ENCODE measurements at places on chromosomes 3 and 15. TPM values are rescaled to one million over a fixed set of nuclear protein-coding genes. Genes with fewer than 3 reads are reported as not detected.

ULK3 gene
- total RNA-seq, result 14.2 TPM

RNF168 gene
- total RNA-seq, result 18.3 TPM

GMNC gene
- total RNA-seq, result 0.62 TPM

SLC12A1 gene
- not detected for total RNA-seq

TRH gene
- total RNA-seq, result not detected

MRPL47 gene
- 45.9 TPM for total RNA-seq

GOLGA8S gene
- total RNA-seq, result 0.14 TPM

APPL1 gene
- 27.7 TPM for total RNA-seq

RBP2 gene
- not detected for total RNA-seq

GRCh38 chr3:8201886-8202285 lies 299.7 kb upstream of the LMCD1 start:
- H3K36me3 ChIP-seq, result no peaks in the 10 kb centered on the region
- H3K4me3 ChIP-seq, result no peak overlapping the region
- peak; percentile 63 for DNase-seq
- peaks cover 4% of the 10 kb centered on the region for H3K4me1 ChIP-seq

DNA sequence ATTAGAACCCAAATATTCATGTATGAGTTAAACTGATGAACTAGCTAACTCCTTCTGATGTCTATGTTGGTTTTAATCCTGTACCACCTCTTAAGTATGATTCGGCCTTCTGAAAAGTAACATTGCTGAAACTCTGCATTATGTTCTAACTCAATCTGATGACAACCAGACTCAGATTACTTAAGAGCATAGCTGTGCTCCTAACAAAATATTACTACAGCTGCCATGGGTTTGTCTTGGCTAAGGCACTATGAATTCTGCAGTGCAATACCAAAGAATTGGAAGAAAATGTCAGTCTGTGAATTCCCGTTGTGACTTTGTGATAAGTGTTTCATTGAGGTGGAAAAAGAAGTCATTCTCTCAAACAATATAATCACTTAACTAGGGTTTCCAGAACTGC lies 224.4 kb downstream of the ZMAT3 start:
- peak; percentile 16 for DNase-seq
- no peak overlapping the region for H3K4me3 ChIP-seq
- peaks cover 13% of the 10 kb centered on the region for H3K4me1 ChIP-seq
- peak overlapping the region; percentile 64 for H3K27ac ChIP-seq
- H3K36me3 ChIP-seq, result no peaks in the 10 kb centered on the region

DNA sequence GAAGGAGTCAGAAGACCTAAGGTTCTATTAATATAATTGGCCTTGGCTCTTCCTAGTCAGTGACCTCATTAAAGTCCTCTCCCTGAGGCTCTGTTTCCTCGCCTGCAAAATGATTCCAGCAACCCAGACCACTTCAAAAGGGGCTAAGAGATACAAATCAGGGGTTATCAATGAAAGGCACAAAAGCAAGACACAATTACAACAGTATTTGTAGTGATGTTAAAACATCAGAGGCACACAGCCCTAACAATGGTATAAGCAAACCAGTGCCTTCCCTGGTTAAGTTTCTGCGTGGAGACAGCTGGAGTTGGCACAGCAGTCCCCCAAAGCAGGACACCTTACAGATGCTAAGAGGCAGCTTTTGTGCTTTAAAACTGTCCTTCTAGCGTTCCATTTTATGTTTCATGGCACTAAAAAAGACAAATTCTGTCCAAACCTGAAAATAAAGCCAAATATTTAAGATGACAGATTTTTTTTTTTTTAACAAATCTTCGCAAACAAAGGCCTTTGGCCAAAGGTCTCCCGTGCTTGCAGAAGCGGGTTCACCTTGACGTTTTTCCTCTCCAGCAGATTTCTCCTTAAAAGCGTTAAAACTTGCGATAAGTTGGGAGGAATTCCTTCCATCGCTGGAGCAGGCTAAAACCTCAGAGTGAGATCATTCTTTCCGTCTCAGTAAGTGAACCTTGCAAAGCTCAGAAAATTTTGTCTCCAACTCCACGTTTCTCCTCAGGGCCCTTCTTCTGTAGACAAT lies 999 bp downstream of the ZNF280D start:
- H3K27ac ChIP-seq, result peak overlapping the region; percentile 98
- peaks cover 25% of the 10 kb centered on the region for H3K4me1 ChIP-seq
- peak; percentile 83 for DNase-seq
- no peaks in the 10 kb centered on the region for H3K27me3 ChIP-seq
- H3K36me3 ChIP-seq, result peaks cover 2% of the 10 kb centered on the region

DNA sequence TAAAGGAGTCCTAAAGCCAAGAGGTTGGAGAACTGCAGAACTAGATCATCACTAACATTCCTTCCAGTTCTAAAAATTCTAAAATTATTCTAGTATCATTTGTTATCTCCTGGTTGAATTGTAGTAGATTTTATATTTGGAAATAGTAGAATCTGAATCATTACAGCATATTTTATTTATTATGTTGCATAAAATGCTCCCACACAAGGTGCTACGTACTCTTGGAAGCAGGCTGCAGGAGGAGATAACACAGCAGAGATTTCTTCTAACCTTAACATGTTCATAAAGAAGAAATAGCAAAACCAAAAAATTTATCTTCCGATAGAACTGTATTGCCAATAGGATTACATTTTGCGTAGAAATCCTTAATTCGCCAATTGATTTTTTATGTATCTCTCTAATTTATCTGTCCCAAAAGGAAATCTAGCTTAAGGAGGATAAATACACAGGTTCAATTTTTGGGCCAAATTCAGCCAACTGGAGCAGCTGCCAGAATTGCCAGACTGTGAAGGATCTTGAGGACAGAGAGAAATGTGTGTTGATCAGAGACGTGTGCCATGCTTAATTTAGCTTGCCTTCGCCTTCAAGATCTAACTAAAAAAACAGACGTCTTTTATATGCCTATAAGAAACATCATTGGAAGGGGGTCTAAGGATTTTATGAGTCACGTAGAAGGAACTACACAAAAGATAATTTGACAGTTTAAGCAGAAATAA lies 134.4 kb upstream of the MITF start:
- H3K27me3 ChIP-seq, result no peaks in the 10 kb centered on the region
- DNase-seq, result no peak
- H3K27ac ChIP-seq, result no peak overlapping the region
- H3K36me3 ChIP-seq, result no peaks in the 10 kb centered on the region

DNA sequence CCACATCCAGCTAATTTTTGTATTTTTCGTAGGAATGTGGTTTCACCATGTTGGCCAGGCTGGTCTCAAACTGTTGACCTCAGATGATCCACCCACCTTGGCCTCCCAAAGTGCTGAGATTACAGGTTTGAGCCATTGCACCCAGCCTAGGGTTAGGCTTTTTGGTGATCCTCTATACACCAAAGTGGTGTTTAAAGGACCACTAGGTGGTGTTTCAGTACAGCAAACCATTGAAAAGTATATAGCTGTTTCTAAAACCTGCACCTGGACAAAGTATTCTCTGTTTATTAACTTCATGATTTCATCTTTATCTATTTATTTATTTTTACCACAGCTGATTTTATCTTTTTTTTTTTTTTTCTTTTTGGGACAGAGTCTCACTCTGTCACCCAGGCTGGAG lies 68.4 kb downstream of the MINDY2 start:
- H3K27me3 ChIP-seq, result no peaks in the 10 kb centered on the region
- H3K27ac ChIP-seq, result no peak overlapping the region
- no peak for DNase-seq
- peaks cover 3% of the 10 kb centered on the region for H3K36me3 ChIP-seq

- peaks cover 66% of the 10 kb centered on the region for H3K4me1 ChIP-seq
- DNase-seq, result peak; percentile 96
- H3K27ac ChIP-seq, result peak overlapping the region; percentile 95
- H3K36me3 ChIP-seq, result no peaks in the 10 kb centered on the region
These were observed 143.0 kb downstream of the LPP start for GRCh38 chr3:188296761-188297612.

DNA sequence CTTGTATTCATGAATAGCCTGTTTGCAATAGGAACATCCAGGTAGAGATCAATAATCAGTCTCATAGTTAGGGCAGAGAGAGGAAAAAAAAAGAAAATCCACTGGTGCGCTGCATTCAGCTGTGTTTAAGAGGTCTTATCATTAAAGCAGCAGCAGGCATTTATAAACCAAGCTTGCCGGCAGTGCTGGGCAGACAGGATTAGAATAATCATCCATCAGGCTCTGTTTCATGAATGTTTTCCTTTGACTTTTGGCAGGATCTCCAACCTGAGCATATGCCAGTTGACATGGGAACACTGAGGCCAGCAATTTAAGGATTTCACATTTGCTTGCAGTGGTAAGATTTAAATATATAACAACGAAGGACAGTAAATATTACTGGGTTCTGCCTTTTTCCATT lies 305.2 kb upstream of the SEMA6D start:
- H3K4me3 ChIP-seq, result no peak overlapping the region
- no peak for DNase-seq
- H3K36me3 ChIP-seq, result no peaks in the 10 kb centered on the region
- no peaks in the 10 kb centered on the region for H3K27me3 ChIP-seq
- no peak overlapping the region for H3K27ac ChIP-seq

- no peak overlapping the region for H3K4me3 ChIP-seq
- DNase-seq, result no peak
- H3K27me3 ChIP-seq, result no peaks in the 10 kb centered on the region
- no peak overlapping the region for H3K27ac ChIP-seq
- no peaks in the 10 kb centered on the region for H3K36me3 ChIP-seq
These were observed 26.3 kb downstream of the TMEM44 start for GRCh38 chr3:194606941-194607340.

DNA sequence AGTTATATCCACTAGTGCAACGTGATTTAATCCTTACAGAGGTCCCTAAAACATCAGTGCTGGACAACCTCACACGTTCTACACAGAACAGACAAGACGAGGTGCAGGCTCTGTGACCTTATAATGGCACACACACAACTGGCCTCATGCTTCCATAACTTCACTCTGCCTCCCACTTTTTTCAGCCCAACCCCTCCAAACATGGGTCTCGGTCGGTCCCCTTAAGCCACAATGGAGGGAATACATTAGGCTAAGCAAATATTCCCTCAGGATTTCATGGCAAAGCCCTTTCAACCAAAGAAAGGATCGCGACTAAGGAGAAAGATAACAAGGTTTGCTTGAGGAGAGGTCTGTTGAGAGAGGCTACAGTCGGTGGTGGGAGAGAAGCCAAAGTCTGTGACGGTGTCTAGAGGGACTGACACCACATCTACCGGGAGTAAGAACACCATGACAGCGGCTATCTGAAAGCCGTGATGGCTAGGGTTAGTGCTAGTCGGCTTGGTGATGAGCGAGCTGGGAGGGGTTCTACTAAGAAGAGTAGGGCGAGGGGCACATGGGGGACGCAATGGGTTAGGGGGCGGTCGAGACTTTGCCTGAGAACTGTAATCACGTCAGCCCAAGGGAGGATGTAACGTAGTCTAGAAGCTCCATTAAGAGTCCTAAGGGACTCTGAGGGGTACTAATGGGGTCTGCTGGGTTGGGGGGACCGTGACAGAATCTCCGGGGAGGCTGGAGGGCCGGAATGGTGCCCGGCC lies 1.0 kb downstream of the MYO9A start:
- peak overlapping the region; percentile 98 for H3K27ac ChIP-seq
- H3K27me3 ChIP-seq, result no peaks in the 10 kb centered on the region
- H3K4me1 ChIP-seq, result peaks cover 7% of the 10 kb centered on the region
- H3K36me3 ChIP-seq, result no peaks in the 10 kb centered on the region
- DNase-seq, result peak; percentile 29

DNA sequence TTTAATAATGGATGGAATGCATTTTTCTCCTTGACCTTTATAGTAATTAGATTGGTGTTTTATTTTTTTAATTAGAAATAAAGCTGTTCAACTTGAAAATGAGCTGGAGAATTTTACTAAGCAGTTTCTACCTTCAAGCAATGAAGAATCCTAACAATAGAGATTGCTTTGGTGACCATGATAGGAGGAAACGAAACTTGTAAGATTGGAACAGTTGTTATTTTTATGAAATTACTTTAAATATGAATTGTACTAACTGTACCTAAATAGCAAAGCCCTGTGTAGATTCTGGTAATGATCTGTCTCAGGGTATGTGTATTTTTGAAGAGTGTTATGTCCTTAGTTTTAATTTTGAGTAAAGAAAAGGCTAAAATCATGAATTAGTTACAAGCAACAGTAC lies 44.4 kb downstream of the MFN1 start:
- H3K27me3 ChIP-seq, result no peaks in the 10 kb centered on the region
- no peak overlapping the region for H3K4me3 ChIP-seq
- DNase-seq, result no peak
- peaks cover 22% of the 10 kb centered on the region for H3K36me3 ChIP-seq
- no peaks in the 10 kb centered on the region for H3K4me1 ChIP-seq

GRCh38 chr3:135532021-135532420 lies 433.5 kb upstream of the PPP2R3A start:
- no peak overlapping the region for H3K27ac ChIP-seq
- no peaks in the 10 kb centered on the region for H3K4me1 ChIP-seq
- H3K36me3 ChIP-seq, result no peaks in the 10 kb centered on the region
- no peaks in the 10 kb centered on the region for H3K27me3 ChIP-seq
- DNase-seq, result no peak

DNA sequence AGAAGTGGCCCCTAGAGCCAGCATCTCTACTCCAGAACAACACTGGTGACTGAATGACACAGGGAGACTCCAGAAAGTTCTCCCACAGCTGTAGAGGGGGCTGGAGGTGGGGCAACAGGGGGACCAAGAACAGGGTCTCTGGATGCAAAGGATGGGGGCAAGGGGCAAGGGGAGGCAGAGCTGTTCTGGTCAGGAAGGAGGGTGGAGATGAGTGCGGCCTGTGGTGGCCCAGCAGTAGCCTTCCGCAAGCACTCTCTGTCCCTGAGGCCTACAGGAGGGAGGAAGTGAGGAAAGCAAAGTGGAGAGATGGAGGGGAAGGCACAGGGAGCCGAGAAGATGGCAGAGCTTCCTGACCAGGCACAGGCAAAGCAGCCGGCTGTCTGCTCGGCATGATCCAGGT lies 56.5 kb downstream of the HOMER2 start:
- no peak for DNase-seq
- H3K27me3 ChIP-seq, result no peaks in the 10 kb centered on the region

- no peaks in the 10 kb centered on the region for H3K27me3 ChIP-seq
- no peak overlapping the region for H3K4me3 ChIP-seq
- H3K4me1 ChIP-seq, result no peaks in the 10 kb centered on the region
- H3K36me3 ChIP-seq, result no peaks in the 10 kb centered on the region
- H3K27ac ChIP-seq, result no peak overlapping the region
These were observed 36.0 kb upstream of the AADAC start for GRCh38 chr3:151777880-151778279.

DNA sequence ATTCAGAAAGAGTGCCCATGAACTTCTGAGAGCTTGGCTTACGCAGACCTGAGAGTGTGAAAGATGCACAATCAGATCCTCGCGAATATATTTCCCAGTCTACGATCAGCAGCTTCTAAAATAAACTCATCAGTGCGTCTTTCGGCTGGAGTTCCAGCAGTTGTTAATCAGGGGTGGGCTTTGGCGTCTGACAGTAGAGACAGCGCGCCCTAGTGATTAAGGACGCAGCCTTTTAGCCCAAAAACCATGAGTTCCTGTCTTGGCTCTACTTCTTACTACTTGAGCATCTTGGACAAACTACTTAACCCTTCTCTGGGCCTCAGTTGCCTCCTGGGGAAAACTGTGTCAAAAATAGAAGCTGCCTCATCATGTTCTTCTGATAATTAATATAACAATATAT lies 15.8 kb upstream of the ARRDC4 start:
- no peaks in the 10 kb centered on the region for H3K4me1 ChIP-seq
- no peaks in the 10 kb centered on the region for H3K36me3 ChIP-seq
- no peaks in the 10 kb centered on the region for H3K27me3 ChIP-seq

Measured in astrocyte (in vitro differentiated cells and primary cell).